ENCODE measurements at places on chromosomes 6 and 20.

DNA sequence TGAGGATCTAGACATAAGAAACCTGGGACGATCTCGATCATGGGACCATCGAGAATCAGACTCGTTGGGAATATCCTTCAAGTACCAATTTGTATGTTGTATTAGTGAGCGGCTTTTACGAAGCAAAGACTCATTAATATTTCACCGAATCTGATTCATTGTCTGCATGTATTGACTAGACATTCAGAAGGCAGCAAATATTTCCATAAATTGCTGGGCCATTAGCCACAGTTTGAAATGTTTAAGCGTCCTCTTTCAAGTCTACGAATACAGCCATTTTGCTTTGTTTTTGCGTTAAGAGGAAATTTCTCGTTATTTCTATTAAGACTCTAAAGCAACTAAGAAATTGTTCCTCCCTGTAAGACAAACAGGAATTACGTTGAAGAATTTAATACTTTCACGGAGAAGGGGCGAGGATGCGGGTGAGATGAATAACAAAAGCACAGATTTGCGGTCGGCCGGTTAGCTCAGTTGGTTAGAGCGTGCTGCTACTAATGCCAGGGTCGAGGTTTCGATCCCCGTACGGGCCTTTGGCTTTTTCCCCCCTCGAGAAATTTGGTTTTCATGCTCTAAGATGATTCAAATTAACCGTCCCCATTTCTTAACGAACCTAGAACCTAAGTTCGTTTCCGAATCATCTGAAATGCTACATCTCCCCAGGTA, 18.5 kb downstream of the POM121L2 start:
- no peak for DNase-seq

- DNase-seq: no peak
Measured at GRCh38 chr6:73382462-73383113, 12.0 kb upstream of the DDX43 start.

GRCh38 chr6:159097256-159097655, 52.5 kb upstream of the TAGAP start:
- DNase-seq: no peak

DNA sequence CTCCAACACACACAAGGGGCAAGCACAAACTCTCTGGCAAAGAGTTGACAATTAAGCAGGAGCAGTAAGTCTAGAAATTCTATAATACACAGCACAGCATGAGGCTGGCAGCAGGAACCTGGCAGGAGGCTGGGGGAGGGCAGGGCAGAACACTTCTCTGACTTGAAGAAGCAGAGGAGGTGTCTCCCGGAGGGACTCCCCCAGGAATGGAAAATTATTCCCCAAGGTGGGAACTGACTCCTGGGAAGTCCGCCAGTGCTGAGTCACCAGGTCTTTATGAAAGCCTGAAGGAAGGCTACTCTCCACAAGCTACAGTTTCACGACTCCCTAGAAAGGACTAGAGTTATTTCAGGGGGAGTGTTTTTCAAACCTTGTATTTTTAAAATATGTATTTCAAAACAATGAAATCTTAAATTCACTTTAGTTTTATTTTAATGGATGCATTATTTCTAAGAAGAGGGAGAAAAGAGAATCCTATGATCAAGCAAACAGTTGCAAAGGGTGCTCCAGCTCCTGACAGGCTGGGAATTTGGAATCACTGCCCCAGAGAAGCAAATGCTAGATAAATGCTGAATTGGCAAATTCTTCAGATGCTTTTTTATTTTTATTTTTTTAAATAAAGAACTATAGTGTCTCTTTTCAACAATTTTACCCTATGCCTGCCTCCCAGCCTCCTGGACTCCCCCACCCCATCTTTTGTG, 192.8 kb downstream of the LY86 start:
- DNase-seq: no peak

DNA sequence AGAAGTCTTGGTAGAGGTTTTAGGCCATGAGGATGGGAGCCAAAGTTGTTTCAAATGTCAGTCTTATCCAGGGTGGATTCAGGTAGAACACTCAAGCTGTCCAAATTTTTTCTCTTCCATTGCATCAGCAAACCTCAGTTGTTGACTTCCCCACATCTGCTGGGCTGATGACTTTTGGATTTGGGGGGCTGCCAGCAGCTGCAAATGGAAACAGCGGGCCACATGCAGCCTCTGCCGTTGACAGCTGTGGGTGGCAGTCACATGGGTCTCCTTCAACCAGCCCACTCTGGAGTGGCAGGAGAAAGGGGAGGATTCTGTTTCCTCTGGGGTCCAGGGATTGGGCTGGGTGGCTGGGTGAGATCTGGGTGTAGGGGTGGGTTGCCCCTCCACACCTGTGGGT, 5.8 kb upstream of the MLN start:
- DNase-seq: no peak
